ENCODE measurements at places on chromosomes 11 and 22. TPM values are rescaled to one million over a fixed set of nuclear protein-coding genes. Genes with fewer than 3 reads are reported as not detected.

The SYT9 gene
- not detected for total RNA-seq

The TLCD5 gene
- total RNA-seq: 6.0 TPM

The DLG2 gene
- total RNA-seq: 1.6 TPM

The DNAJB7 gene
- total RNA-seq: not detected

The B4GALNT4 gene
- 50.0 TPM for total RNA-seq

The USP2 gene
- total RNA-seq: 0.26 TPM

The MEI1 gene
- total RNA-seq: not detected

The SOX10 gene
- not detected for total RNA-seq

The TNNI2 gene
- total RNA-seq: 6.0 TPM

The SNRPD3 gene
- 125 TPM for total RNA-seq

The CBX6 gene
- 51.2 TPM for total RNA-seq

The INS gene
- not detected for total RNA-seq

The ESAM gene
- total RNA-seq: 5.6 TPM

The C22orf39 gene
- total RNA-seq: 22.2 TPM

The OR56A1 gene
- not detected for total RNA-seq

The ALDH3B2 gene
- total RNA-seq: not detected

The ZC3H12C gene
- total RNA-seq: 20.3 TPM

The AIP gene
- total RNA-seq: 70.7 TPM

The RIC3 gene
- total RNA-seq: not detected

The OR8H3 gene
- not detected for total RNA-seq

The HORMAD2 gene
- not detected for total RNA-seq

The VSTM5 gene
- 0.13 TPM for total RNA-seq

The OR52E4 gene
- total RNA-seq: not detected

The OR2AG1 gene
- total RNA-seq: not detected

The WBP2NL gene
- total RNA-seq: 0.72 TPM

The SLC5A1 gene
- not detected for total RNA-seq

The MYOD1 gene
- 5.3 TPM for total RNA-seq

The NOX4 gene
- 10.5 TPM for total RNA-seq

The RIN1 gene
- total RNA-seq: 29.0 TPM

The SMTNL1 gene
- total RNA-seq: not detected

The ANO1 gene
- total RNA-seq: 1.8 TPM

The OR6T1 gene
- not detected for total RNA-seq

The LIF gene
- 52.8 TPM for total RNA-seq

The PDE2A gene
- total RNA-seq: 0.24 TPM

The HMOX1 gene
- 28.7 TPM for total RNA-seq

The GAB4 gene
- not detected for total RNA-seq

The C11orf65 gene
- total RNA-seq: 1.0 TPM

The MRPL17 gene
- 53.4 TPM for total RNA-seq

The GTSE1 gene
- total RNA-seq: 5.9 TPM

The IGLL5 gene
- total RNA-seq: not detected

The PATE4 gene
- not detected for total RNA-seq

The KRTAP5-8 gene
- not detected for total RNA-seq

The CRYBB3 gene
- not detected for total RNA-seq

The CCDC188 gene
- not detected for total RNA-seq

The MAJIN gene
- not detected for total RNA-seq

The USH1C gene
- total RNA-seq: not detected

The LSP1 gene
- total RNA-seq: 1.2 TPM

The AIFM3 gene
- total RNA-seq: 0.80 TPM

The C22orf31 gene
- total RNA-seq: not detected

The MACROD1 gene
- 41.7 TPM for total RNA-seq

The PDHX gene
- 28.8 TPM for total RNA-seq

The GLB1L3 gene
- not detected for total RNA-seq

The CHST1 gene
- 4.9 TPM for total RNA-seq

The MS4A15 gene
- not detected for total RNA-seq

The CDKN1C gene
- 30.1 TPM for total RNA-seq

Measured in epithelial cell of alveolus of lung (primary cell).